ENCODE measurements at places on chromosomes 4 and X.

DNA sequence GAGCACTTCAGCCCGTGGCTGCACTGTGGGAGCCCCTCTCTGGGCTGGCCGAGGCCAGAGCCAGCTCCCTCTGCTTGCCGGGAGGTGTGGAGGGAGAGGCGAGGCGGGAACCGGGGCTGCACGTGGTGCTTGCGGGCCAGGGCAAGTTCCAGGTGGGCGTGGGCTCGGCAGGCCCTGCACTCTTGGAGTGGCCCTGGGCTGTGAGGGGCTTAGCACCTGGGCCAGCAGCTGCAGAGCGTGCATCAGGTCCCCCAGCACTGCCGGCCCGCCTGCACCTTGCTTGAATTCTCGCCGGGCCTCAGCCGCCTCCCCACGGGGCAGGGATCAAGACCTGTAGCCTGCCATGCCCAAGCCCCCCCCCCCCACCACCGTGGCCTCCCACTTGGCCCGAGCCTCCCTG lies 28.9 kb upstream of the APOOL start:
- DNase-seq, result no peak

DNA sequence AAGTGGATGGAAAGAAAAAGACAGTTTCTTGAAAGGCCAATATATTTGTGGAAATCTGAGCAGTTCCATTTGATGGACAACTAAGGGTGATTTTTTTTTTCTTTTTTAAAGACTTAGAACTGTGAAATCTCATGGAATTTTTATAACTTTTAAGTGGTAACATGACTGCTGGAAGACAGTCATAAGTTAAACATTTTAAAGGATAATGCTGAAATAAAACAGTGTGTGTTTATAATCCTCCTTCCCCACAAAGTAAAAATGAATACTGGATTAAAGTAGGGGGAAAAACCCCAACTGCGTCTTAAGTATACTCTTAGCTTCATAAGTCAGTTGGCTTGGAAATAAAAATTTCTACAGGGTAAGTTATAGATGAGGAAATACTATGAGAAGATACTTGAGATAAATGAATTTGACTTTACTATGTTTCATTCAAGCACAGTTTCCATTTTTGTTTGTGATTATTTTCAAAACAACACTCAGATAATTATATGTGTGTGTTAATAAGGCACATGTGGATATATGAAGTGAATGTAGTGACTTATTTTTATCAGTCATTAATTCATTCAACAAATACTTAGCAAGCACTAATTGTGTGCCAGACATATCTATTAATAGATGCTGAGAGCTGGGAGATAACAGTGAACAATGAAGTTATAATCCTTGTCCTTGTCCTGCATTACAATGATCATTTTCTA lies 129.2 kb upstream of the ETNPPL start:
- DNase-seq, result no peak

DNA sequence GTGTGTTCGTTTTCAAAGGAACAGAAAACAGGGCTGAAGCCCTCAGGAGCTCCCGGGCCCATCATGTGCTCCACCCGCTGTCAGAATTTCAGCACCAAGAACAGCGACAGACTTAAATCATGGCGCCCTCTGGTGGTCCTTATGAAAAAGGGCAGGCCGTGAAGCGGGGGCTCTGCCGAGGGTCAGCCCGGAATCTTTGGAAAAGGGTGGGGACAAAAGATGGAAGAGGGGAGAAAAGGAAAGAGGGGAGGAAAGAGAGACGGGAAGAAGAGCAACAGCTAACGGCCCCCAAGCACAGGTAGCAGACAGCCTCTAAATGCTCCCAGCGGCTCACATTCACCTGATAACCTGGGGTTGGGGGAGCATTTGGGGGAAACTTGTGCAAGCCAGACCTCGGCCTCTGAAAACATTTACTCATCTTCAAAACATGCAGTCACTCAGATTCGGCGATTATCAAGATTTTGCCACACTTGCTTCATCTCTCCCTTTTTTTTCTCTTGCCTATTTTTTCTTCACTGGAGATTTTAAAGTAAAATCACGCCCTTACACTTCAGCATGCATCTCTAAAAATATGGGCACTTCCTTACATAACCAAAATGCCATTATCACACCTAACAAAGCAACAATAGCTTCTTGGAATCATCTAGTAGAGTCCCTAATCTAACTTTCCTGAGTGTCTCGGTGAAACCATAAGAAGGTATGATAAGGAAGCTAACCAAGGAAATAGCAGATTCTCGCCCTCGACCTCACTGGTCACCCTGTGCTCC lies 28.1 kb upstream of the MAN2B2 start:
- peak; percentile 8 for DNase-seq

- no peak for DNase-seq
Measured at GRCh38 chrX:9351126-9351525, 113.7 kb upstream of the TBL1X start.

GRCh38 chr4:20878806-20879205 lies 178.5 kb downstream of the PACRGL start:
- DNase-seq, result no peak

DNA sequence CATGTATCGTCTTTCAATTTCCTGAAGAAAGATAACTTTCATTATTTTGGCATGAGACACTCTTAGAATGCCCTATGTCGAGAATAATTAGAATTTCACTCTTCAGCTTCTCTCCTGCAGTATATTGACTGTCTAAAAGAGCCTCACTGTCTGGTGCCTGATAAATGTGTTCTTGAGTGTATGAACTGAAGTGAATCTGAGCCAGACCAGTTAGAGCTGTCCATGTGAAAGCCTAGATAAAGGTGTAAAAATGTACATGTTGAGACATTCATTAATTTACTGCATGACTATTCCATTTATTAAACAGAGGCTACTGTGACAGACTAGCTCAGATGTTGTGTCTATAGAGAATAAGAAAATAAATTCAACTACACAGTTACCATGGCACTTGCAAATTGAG lies 283.2 kb downstream of the PCDH18 start:
- DNase-seq, result no peak

GRCh38 chrX:120726294-120726693 lies 96.4 kb upstream of the C1GALT1C1 start:
- no peak for DNase-seq

All from NCI-H2107 (cell line).